ENCODE measurements at places on chromosomes 12 and 14.

GRCh38 chr12:95980437-95980836, 15.7 kb downstream of the HAL start:
- no peak for DNase-seq

DNA sequence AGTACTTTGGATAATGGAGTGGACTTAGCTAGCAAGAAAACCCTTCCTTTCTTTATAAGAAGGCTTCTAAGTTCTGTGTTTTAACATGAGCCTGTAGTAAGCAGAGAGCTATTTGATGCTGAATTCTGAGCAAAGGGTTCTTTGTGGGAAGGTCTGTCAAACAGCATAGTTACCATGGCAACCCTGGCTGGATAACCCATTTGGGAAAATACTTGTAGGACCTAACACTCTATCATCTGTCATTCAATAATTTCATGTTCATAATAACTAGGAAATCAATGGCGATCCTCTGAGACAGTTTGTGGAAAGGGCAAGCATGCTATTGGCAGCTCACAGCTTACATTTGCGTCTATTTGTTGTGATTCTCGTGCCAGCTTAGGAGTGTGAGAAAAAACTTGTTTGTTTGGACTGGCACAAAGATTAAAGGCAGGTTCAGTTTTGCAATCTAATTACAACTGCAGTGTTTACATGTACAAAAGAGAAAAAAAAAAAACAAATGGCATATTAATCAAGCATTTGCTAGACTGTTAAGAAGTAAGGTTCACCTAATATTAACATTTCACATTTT, 219.2 kb downstream of the PDZRN4 start:
- peak; percentile 48 for DNase-seq

DNA sequence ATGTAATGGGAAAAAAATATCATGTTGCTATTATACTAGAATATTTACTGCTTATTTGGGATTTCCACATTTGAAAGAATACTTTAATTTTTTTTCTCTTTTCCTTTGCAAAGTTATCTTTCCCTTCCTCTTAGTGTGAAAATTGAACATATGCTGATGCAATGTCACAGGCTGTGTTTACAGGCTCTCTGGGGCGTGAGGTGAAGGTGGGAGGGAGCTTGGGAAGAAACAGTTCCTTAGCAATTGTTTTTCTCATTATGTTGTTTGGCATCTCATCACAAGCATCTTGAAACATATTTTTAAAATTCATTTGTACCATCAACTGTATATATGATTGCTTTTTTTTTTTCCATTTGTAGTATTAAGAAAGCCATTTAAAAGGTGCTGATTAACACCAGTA, 47.9 kb upstream of the NAV3 start:
- no peak for DNase-seq

GRCh38 chr14:93073358-93073707, 42.4 kb downstream of the ITPK1 start:
- DNase-seq = no peak

DNA sequence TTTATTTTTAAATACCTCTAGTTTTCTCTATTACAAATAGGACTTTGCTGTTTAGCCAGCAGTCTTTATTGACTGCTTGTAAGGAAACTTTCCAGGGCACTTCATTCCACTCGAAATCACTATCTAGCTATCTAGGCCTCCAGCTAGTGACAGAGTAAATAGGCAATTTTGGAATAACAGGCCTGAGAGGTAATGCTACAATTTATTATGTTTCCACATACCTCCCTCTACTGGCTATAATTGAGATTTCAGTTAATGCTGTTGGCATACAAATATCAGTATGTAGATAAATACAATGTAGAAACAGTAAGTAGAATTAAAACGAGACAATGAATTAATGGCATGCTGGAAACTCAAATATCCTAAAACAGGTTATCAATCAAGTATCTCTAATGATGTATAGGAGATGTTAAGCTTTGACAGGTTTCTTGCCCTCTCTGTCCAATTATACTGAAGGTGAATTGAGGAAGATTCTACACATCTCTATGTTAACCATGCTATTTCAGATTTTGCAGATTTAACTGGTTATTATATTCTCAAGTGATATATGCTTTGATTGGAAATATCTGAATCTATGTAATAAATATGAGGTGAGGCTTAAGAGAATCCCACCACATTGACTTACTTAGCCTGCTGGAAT, 7.2 kb downstream of the DTD2 start:
- DNase-seq = no peak

GRCh38 chr12:130712346-130713065, 3.6 kb downstream of the RIMBP2 start:
- DNase-seq = no peak

GRCh38 chr12:89041078-89041477, 311.2 kb downstream of the DUSP6 start:
- no peak for DNase-seq

DNA sequence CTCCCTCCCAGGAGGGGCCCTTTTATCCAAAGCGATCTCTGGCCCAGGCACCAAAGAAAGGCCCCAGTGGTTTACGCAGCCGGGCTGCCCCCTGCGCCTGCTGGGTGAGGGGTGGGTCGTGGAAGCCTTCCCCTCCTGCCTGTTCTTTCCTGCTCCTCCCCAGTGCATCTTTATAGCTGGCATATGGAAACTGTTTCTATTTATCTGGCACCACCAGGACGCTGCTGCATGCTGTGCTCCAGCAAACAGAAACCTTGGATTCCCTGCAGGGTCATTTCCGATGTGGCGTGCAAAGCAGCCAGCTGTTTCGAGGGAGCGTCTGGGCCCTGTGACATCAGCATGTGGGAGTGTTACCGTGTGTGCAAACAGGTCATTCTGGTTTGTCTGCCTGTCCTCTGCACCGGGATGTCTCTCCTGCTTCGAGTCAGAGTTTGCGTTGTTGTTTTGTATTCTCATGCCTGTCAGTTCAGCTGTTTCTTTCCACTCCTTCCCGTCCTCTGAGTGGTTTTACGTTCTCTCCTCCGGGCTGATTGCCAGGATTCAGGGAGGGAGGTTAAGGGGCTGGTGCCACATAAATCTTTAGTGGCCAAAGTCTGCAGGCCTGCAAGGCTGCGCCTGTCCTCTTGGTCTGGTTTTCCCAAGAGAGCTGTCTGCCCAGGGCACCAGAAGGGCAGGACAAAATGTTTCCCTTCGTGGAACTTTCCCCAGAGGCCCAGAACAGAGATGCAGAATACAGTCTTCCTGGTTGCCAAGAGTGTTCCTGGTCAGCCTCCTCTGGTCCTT, 24.6 kb downstream of the TPCN1 start:
- peak; percentile 68 for DNase-seq

GRCh38 chr12:99454539-99455172, 192.9 kb upstream of the GARIN6 start:
- DNase-seq = no peak

- no peak for DNase-seq
Measured at GRCh38 chr12:27794818-27795584, 15.0 kb upstream of the MANSC4 start.

DNA sequence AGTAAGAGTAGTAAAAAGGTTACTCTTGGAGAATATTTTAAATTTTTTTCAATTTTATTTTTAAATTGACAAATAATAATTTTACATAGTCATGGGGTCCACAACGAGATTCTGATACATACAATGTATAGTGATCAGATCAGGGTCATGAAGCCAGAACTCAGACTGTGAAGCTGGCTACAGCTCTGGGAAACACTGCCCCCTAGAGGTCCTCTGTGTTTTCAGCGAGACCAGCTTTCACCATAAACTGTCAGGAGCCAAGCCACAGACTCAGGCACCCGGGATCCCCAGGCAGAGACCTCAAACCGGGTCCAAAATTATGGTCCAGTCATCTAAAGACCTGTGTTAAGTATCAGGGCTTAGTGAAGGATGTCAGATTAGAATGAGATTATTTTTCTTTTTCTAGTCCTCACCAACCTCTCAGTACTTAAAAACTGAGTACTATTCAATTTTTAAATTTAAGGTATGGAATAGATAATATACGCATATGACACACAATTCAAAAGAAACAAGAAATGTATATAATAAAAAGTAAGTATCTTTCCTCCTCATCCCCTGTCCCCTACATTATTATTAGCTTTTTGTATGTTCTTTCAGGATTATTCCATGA, 397.1 kb downstream of the MDGA2 start:
- peak; percentile 60 for DNase-seq

- no peak for DNase-seq
Measured at GRCh38 chr12:51943346-51943745, 8.2 kb upstream of the ACVR1B start.
